ENCODE measurements at places on chromosomes 4 and X.
A peak's percentile ranks its signal among the peaks of the same experiment; 100 is the strongest.

- no peak for DNase-seq
These were observed 29.3 kb downstream of the CXorf58 start for GRCh38 chrX:23937100-23937499.

DNA sequence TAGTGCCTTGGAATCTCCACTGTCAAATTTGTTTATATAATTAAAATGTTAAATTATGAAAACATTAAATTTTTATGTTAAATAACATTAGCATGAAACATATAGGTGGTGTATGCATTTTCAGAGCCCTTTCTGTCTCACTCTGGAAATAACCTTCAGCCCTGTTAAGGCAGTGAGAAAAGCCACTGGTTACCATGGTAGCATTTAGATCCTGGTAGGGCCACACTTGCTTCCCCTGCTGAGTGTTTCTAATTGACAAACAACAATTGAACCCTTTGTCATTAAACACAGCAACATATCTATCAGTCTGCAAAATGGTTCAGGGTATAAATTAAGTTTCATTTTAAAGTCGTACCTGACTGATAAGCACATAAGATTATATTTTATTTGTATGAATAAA, 63.5 kb downstream of the PDK3 start:
- no peak for DNase-seq

DNA sequence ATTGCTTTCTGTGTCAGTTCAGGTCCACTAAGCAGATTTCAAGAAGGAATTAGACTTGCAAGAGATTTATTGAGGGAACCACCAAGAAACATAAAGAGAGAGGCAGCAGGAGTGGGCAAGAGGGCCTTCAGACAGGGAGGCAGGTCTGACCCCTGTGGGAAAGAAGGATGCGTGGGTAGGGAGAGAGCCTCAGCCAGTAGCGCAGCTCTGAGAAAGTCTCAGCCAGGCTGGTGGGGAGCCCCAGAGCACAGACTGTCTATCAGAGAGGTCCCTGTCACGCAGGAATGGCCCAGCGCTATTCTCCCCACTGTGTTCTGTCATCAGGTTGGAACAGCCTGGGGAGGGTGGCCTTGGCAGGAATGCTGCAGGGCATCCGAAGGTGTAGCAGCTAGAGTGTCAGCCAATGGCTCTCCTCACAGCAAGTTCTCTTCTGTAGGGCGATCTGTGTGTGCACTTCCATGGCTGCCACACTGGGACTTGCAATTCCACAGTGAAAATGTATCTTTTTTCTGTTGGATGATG, 48.0 kb downstream of the OTC start:
- DNase-seq: no peak

GRCh38 chr4:106569146-106570031, 200.8 kb upstream of the GIMD1 start:
- peak; percentile 71 for DNase-seq

GRCh38 chrX:134695999-134696398, 37.7 kb upstream of the PLAC1 start:
- peak; percentile 25 for DNase-seq

DNA sequence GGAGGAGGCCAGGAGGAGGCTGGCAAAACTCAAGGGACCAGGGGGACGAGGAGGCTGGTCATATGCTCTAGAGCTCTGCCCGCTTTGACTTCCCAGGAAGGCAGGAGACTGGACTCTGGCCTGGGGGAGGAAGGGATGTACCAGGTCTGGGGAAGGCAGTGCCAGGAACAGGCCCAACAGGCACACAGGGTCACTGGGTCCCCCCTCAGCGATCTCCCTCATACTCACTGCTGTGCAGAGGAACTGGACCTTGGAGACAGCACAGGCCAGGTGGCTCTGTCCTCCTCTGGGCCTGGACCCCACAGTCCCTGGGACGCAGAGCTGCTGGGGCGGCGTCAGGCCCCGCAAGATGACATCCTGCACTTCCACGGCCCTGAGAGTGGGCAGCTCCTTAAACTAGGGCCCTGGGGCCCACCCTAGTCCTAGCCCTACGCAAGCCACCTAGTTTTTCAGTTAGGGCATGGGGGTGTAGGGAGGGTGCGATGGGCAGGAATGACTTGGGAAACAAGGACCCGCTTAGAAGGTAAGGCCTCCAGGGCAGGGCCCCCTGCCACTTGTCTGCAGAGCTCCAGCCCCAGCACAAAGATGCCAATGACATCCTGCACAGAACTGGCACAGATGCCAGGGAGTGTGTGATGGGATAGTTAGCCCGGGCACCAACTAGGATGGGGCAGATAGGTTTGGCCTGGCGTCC, 59.5 kb downstream of the HTRA3 start:
- no peak for DNase-seq

DNA sequence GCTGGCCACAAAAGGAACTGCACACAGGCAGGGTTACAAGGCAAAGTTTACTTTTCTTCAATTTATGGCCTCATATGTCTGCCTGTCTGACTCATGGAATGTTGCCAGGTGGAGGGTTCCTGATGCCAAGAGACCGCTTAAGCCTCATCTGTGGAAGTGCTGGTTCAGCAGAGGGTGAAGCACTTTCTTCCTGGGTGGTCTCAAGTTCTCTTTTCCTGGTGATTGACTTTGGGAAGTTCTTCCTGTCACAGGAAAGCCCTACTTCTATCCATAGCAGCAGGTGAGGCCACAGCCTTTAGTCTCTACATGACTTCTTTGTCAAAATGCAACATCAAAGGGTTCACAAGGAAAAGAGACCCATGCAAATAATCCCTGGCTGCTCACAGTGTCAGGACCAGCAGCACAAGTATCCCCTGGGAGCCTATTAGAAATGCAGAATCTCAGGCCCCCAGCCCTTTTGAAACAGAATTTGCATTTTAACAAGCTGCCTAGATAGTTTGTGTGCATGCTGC, 81.4 kb upstream of the IGFBP7 start:
- no peak for DNase-seq

DNA sequence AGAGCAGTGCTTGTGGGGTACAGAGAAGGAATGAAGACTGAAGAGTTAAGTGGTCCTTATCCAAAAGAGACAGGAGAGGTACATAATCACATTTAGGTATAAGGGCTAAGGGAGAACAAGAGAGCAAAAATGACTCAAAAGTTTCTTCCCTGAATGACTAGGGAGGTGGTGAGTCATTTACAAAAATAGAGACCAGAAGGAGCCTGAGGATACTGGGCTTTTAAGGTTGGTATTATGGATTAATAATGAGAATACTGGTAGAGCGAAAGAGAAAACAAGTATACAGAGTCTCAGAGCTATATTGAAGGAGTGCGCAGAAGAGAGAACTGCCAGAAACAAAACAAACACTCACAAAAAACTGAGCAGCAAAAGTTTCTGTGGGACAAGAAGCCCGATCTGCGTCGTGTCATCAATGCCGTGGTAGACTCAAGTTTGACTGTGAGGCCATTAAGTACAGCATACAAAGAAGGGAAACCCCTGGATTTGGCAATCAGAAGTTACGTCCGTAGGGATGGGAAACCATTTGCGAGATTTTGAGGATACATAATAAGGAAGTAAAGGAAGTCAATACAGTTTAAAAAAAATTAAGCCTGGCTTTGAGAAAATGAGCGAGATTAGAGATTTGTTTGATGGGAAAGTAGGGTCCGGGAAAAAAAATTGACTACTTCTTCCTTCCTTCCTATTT, 129.1 kb upstream of the STIM2 start:
- DNase-seq: no peak

GRCh38 chr4:17368408-17368807, 143.5 kb downstream of the QDPR start:
- DNase-seq: no peak

DNA sequence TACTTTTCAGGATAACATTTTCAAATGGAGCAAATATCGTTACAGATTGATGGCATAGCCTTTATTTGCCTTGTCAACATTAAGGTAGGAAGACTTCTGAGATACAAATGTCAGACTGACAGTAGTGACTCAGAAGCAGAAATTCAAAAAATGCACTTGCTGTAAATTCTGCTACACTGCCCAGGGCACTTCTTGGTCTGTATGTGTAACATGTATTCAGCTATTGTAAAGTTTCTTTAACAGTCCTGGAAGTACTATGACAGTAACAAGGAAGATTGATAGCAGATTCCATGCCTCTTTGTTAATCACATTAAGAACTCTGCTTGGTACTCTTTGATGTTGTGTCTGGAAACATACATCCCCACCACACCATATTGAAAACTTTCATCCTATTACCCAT, 69.6 kb upstream of the PCDH18 start:
- no peak for DNase-seq

DNA sequence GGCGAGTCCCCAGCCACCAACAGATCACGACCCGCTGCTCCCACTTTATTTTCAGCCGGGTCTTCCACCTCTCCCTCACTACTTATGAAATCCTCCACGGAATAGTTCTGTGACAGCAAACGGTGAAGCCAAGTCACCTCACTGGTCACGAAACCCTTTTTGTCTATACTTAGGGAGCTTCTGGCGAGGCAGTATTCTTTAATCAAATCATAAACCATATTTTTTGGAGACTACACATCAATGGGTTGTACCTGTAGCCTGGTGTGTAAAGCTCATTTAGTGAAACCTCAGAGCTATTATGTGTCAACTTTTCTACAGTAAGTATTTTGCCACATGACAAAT, 809 bp upstream of the H2AZ1 start:
- DNase-seq: no peak

GRCh38 chr4:111596491-111596890, 548.8 kb upstream of the FAM241A start:
- DNase-seq: no peak

GRCh38 chr4:143858456-143858855, 46.9 kb downstream of the GYPE start:
- no peak for DNase-seq

GRCh38 chrX:110097920-110098319, 95.0 kb downstream of the TMEM164 start:
- DNase-seq: no peak

DNA sequence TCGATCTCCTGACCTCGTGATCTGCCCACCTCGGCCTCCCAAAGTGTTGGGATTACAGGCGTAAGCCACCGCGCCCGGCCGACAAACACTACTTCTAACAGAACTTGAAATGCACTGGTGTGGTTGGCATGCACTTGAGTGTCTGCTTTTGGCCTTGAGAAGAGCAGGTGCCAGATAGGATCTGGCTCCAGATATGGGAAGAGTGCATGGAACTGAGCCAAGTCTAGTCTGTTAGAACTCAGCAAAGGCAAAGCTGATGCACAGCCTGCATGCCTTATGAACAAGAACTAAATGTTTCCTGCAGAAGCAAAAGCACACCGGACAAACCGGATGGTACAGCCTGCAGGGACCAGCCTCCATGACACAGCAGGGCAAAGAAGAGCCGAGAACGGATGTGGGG, 35.1 kb upstream of the TBL1X start:
- DNase-seq: no peak

DNA sequence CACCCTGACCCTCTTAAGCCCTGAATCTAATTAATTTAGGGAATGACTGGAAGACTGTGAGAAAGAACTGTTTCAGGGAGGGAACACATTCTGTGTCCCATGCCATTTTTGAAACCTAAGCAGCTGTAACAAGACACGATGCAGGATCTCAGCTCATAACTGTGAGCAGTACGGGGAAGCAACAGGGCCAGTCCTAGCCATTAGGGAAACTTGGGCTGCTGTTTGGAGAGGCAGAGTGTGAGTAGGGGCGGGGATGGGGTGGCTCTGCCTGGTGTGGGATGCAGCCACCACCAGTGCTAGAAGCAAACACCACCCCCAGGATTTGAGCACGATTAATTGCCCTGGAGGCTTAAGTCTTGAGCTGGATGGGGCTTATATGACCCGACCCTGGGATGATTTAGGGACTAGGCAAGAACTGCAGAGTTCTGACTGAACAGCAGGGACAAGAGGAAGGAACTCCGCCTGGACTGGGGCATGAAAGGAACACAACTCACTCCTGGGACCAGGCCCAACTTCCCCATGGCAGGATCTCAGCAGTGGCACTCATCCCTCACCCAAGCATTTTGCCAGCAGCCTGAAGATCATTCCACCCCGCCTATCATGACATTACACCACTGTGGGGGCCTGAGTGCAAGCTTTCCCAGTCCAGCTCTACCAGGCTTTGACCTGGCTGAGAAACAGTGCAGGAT, 43.1 kb downstream of the ATRX start:
- peak; percentile 60 for DNase-seq

DNA sequence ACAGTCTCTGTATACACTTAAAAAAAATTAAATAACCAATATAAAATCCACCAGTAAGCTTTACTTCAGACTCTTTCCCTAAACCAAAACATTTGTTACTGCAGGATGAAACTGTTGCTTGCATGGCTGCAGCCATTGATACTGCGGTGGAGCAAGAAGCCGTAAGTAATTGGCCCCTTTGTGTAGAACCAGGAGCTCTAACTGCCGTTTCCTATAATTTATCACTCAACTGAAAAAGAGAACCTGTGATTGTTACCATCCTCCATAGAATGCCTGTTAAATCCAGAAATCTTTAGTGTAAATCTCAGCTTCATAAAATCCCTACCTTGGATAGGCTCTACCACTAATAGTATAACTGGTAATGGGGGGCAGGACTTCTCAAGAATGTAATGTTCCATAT, 62.6 kb downstream of the KIF4A start:
- DNase-seq: no peak

GRCh38 chr4:165864271-165864670, 8.8 kb upstream of the TLL1 start:
- DNase-seq: no peak

- no peak for DNase-seq
These were observed 516.8 kb downstream of the CFAP47 start for GRCh38 chrX:36436361-36436760.

DNA sequence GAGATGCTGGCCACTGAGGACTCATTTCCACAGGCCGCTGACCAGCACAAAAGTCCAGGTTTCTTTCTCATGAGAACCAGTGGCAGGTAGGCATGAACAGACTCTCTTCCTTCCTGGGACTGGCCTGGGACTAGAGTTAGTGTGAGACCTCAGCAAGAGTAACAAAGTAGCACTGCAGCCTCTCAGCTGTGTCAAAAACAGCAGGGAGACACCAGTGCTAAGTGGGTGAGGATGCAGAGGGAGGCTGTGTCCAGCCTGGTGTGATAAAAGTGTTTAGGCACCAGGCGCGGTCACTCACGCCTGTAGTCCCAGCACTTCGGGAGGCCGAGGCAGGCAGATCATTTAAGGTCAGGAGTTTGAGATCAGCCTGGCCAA, 42.9 kb downstream of the TRIM2 start:
- no peak for DNase-seq

DNA sequence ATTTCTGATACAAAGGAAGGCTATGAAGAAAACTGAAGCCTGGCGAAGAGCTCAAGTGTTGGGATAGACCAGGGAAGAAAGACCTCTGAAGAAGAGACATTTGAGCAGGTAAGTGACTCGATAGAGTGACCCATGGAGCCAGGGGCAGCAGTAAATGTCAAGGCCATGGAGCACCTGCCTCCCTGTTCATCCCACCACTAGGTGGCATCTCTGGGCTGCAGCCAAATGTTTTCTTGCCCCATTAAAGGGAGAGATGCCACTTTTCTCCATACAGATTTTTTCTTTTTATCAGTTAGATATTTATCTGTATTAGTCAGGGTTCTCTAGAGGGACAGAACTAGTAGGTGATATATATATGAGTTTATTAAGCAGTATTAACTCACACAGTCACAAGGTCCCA, 4.9 kb upstream of the ZNF81 start:
- no peak for DNase-seq

GRCh38 chr4:185920171-185920570, 108.2 kb upstream of the SORBS2 start:
- no peak for DNase-seq

Data from fibroblast of gingiva (primary cell).